Kidney (tissue), 22 donors: ENCODE measurements at places on chromosomes 2 and 18. TPM values are rescaled to one million over a fixed set of nuclear protein-coding genes. Genes with fewer than 3 reads are reported as not detected.

The SFT2D3 gene
- 5.1 TPM for polyA plus RNA-seq

The GPR39 gene
- polyA plus RNA-seq: 4.9 TPM

GRCh38 chr18:57780706-57781347 lies 22.3 kb downstream of the ATP8B1 start:
- no peak for DNase-seq

GRCh38 chr2:182816866-182817265 lies 49.6 kb downstream of the FRZB start:
- no peak for DNase-seq

The CYP20A1 gene
- polyA plus RNA-seq: 11.6 TPM

- no peak for DNase-seq
Observed at GRCh38 chr2:220521551-220521950, 894.1 kb downstream of the SLC4A3 start.

DNA sequence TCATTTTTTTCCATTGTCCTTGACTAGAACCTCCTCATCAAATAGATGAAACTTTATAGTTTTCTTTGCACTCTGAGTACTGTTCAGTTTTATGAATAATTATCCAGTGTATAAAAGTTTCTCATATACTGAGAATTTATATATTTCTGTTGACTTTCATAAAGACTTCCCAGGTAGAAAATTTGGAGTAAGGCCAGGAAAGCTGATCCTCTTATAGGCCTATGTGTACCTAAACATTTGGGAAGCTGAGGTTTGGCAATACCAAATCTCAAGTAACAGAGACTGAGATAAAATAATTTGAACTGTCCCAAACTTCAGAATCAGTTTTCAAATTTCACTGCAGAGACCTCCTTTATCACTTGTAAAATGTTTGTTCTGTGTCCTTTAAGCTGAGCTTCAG lies 43.4 kb downstream of the CCDC102B start:
- no peak for DNase-seq

- no peak for DNase-seq
Observed at GRCh38 chr2:11985817-11986566, 239.6 kb downstream of the LPIN1 start.

The SLC9A4 gene
- polyA plus RNA-seq: 10.3 TPM

The PMAIP1 gene
- polyA plus RNA-seq: 0.71 TPM

DNA sequence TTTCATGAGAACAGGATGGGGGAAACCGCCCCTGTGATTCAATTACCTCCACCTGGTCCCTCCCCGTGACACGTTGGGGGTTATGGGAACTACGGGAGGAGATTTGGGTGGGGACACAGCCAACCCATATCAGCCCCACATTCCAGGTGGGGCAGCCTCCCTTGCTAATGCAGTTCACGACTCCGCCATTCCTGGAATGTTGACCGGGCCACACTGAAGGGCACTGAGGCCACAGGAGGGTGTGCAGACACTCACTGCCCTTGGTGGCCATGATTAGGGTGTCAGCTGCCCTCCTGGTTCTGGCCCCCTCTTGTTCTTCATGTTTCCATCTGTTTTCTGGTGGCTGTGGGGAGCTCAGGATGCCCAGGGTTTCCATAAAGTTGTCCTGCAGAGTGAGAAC lies 176.3 kb downstream of the TWIST2 start:
- DNase-seq: no peak

- DNase-seq: no peak
Observed at GRCh38 chr2:74822771-74823566, 11.0 kb upstream of the HK2 start.

DNA sequence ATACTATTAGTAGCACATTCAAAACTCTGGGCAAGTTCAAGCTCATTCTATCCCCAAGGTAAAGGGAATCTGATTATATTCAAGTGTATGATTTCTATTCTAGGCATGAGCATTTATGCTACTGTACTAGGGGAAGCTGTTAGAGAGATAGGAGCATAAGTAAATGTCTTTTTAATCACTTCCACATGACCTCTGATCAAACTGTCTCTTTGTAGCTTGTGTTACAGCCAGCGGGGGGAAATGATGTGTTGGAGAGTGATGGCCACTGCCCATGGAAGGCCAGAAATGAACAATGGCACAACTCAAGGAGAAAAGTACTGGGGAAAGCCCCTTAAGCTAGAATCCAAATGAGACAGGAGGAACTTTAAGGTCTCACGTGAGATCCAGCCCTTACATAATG lies 894.9 kb upstream of the CDH2 start:
- DNase-seq: no peak

The IL1F10 gene
- not detected for polyA plus RNA-seq

The ZNF892 gene
- 0.34 TPM for polyA plus RNA-seq

DNA sequence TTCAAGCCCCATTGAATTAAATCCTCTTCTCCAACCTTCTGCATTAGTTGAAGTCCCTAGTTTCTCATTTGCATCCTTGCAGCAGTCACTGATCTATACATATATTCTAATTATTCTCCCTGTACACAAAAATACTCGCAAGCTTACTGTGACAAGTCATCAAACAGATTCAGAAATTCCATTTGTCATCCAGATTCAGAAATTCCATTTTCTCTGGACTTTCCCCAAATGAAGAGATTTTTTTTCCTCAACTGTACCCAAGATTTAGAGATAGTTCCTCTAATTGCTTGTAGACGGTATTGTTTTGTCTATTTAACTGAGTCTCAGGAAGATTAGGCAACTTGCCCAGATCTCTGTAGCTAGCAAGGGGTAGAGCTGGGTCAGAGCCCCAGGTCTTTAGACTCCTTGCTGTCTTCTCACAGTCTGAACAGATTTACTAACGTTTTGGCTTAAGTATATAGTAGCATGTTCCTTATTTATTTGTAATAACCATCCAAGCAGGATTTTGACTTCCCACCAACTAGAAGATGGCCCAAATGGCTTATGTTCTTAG lies 34.2 kb downstream of the RAB12 start:
- no peak for DNase-seq

DNA sequence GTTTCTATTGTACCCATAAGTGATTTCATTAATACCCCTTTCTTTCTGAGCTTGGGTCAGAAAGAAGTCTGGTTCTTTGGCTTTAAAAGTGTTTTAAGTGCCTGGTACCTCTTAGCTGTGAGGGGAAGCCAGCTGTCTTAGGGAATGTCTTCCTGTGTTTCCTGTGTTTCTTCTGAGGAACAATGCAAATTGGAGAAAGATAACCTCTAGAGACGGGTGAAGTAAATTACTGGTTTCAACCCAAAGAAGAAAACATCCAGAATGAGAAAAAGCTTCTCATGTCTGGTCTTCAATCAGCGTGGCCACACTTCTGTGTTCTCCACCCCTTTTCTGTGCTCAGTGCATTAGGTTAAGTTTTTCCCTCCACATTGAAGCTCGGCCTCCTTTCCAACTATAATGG lies 10.2 kb upstream of the CHN1 start:
- DNase-seq: no peak

GRCh38 chr18:66993492-66993891 lies 389.6 kb upstream of the CDH19 start:
- DNase-seq: no peak

The ZC3H6 gene
- 1.4 TPM for polyA plus RNA-seq

The HOXD3 gene
- 16.9 TPM for polyA plus RNA-seq

DNA sequence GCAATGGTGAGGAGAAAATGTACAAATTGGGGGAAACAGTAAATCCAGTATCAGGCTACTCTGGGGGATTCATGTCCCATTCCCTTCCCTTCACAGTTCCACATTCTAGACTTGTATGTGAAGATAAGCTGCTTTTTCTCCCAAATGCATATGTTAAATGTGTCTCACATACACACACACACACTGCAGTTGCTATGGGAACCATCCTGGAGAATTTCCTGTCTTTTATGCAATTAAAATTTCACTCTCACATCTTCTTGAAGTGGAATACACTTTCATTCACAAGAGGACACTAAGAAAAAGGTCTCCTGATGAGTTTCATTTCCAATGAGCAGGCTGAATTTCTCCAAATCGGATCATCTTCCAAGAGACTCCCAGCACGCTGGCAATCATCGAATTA lies 366.0 kb downstream of the LRATD1 start:
- DNase-seq: no peak

The RAB3GAP1 gene
- 16.6 TPM for polyA plus RNA-seq

DNA sequence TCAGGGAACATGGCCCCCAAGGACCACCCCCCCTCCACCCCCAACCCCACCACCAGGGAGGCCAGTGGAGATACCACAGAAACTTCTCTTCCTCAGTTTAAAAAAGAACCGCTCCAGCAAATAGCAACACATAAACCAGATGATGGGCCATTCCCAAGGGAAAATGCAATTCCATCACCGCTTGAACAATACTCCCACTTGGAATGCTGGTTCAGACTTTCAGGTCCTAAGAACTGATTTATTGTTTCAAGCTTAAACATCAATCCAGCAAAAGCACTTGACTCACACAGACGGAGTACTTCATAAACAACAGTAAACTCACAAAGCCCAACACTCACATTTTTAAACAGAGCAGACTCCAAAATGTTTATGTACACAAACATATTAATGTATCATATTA lies 6.9 kb downstream of the HDAC4 start:
- peak; percentile 86 for DNase-seq

The FNDC4 gene
- 8.5 TPM for polyA plus RNA-seq

DNA sequence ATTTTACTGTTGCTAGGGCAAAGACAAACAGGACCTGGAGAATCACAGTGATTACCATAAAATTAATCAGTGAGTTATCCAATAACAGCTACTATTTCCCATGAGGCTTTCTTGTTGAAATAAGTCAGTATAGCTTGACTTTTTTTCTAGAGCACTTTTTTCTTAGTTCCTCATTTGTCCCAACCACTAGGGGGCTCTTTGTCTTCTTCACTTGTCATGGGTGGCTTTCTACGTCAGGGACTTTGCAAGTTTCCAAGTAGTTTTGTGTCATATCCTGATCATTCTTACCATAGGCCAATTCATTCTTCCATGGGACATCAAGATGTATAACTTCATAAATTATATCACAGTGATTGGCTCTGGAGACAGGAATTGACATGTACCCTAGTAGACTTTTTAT lies 1019.6 kb upstream of the PIK3C3 start:
- no peak for DNase-seq

DNA sequence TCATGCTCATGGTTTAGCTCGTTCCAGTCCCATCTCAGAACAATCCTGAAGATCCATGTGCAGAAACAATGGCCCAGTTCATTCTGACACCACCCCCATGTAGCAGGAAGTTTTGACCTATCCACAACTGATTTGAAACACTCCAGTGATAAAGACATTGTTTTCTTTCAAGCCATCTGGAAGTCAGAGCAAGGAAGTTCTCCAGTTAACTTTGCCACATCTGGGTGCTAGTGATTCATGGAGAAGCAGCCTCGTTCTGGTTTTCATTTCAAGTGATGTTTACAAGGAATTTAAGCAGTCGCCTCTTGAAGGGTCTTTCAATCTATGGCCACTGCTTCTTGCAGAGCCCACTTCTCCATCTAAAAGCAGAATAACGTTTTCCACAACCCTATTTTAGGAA lies 36.6 kb upstream of the TWIST2 start:
- DNase-seq: no peak
